Activated T-cell treated with anti-CD3 and anti-CD28 coated beads for 1 hour (primary cell): ENCODE measurements at places on chromosomes 11 and 22.

DNA sequence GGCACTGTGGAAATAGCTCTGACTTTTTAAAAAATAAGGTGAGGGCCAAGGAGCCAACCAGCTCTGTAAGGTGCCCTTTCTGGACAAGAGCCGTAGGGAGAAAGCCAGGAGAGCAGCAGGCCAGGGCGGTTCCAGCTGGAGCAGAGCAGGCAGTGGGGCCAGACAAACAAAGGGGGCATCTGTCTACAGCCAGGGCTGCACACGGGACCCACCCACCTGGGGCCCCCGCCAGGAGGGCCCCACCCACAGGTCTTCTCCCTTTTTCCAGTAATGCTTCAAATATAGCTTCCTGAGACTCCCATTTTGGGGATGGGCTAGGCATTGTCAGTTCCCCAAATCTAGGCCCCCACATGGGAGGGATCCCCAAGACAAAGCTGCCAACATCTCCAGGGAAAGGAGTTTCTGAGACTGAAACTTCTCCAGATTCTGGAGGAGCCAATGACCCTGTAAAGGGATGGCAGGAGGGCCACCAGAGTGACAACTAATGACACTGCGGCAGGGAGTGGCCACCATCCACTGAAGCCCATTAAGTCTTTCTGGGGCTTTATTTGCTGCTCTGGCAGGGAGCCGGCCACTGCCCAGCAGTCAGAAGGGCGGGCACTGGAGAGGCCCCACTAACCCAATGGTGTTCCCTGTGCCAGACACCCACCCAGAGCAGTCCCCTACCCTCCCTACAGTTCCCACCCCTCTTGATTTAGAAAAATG lies 1.9 kb downstream of the ZFTA start:
- no peak for DNase-seq

- DNase-seq, result no peak
These were observed 18.8 kb upstream of the AMOTL1 start for GRCh38 chr11:94749369-94749768.

DNA sequence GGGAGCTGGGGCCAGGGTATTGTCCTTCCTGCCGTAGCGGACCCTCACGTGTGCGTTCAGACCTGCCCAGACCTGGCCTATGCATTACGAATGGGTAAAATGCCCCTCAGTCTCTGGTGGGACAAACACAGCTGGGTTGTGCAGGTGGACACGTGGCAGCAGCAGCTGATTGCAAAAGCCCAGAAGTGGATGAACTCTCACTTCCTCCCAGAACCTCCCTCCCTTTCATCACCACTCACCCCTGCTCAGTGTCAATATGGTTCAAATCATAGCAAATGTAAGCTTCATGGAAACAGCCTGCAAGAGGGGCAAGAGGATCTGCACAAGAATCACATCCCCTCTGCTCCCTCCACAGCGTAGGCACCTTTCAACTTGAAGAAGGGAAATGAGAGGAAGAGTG lies 352.1 kb downstream of the OPCML start:
- DNase-seq, result no peak

- no peak for DNase-seq
These were observed 138.5 kb upstream of the HSD17B12 start for GRCh38 chr11:43541993-43542392.

- DNase-seq, result no peak
These were observed 15.3 kb downstream of the PHF21A start for GRCh38 chr11:46105926-46106325.

- no peak for DNase-seq
These were observed 32.2 kb downstream of the SLC6A5 start for GRCh38 chr11:20631519-20632168.

DNA sequence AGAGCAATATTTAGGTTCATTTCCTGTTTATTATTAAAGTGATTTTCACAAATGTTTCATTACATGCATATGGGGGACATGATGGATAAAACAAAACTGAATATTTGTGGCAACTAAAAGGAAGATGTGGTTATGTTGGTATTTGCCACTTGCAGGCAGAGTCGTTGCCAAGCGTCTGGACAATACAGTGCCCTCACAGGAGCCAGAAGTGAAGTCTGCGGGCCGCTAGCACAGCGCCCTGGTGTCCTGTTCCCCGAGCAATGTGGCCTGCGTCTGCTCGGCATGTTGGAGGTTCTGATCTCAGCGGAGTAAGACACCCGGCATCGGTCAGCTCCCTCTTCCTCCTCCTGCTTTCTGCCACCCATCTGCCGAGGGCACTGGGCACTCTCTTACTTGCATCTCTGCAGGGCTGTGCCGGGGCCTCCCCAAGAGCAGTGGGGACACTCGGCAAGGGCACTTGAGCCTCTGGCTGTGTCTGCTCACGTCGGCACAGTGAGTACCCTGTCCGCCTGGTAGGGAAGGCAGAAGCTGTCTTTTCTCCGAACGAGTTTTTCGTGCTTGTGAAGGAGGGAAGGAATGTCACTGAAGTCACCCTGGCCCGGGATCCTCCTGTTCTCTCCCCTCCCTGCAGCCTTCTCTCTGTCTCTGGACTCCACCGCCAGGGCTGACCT lies 10.5 kb upstream of the TTLL12 start:
- DNase-seq, result no peak

DNA sequence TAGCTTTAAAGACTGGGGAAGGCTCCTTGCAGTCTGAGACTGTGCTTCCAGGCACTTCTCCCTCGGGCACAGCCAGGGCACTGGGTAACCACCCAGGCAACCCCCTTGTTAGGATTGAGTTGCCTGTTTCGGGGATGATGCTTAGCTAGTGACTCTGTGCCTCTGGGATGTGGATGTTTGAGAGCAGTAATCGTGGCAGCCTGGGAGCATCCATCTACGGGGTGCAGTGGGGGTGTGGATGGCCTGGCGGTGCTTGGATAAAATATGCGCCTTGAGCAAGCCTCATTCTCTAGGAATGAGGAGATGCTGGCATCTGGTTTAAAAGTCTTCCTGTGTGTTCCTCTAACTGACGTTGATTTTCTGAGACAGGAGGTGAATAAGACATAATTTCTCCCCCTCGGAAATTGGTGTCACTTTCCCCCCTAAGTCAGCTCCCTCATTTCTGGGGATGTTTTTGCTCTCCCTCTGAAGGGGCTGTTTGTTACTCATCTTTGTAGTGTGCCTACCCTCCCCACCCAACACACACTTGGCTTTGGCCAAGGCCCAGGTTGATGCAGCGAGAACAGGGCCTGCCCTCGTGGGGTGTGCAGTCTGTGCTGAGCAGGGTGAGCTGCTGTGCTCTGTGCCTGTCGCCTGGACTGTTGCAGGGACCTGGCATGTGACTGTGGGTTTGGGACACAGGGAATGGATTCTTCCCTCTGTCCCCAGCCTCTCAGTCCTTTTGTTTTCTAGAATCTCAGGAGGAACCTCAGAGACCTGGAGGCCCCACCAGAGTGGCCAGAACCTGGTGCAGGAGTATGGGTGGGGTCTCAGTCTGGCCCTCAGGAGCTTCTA lies 2.0 kb downstream of the GNAZ start:
- no peak for DNase-seq

DNA sequence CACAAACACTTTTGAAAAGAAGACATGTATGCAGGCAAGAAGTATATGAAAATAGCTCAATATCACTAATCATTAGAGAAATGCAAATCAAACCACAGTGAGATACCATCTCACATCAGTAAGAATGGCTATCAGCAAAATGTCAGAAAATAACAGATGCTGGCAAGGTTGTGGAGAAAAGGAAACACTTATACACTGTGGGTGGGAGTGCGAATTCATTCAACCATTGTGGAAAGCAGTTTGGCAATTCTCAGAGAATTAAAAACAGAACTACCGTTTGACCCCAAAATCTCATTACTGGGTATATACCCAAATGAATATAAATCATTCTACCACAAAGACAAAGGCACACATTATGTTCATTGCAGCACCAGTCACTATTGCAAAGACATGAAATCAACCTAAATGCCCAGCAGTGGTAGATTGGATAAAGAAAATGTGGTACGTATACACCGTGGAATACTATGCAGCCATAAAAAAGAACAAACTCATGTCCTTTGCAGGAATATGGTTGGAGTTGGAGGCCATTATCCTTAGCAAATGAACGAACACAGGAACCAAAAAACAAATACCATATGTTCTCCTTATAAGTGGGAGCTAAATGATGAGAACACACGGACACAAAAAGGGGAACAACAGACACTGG lies 18.5 kb downstream of the MMP13 start:
- DNase-seq, result no peak

GRCh38 chr11:74269161-74269811 lies 42.2 kb downstream of the P4HA3 start:
- no peak for DNase-seq

DNA sequence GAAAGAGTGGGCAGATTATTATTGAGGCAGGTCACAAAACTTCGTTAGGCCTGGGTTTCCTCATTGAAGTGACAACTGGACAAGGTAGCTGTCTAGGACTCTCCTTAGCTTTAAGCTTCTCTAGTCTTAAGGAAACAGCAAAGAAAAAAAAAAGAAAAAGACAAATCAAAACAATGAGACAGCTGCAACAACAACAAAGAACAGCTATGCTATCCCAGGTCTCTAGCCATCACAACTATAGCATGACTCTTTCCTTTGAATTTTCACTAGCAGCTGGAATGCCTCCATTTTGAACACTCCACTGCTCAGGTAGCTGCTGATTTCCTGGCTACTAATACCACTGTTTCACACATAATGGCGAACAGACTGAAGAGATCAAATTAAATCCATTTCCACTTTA lies 302.4 kb upstream of the SORL1-AS1 start:
- no peak for DNase-seq

DNA sequence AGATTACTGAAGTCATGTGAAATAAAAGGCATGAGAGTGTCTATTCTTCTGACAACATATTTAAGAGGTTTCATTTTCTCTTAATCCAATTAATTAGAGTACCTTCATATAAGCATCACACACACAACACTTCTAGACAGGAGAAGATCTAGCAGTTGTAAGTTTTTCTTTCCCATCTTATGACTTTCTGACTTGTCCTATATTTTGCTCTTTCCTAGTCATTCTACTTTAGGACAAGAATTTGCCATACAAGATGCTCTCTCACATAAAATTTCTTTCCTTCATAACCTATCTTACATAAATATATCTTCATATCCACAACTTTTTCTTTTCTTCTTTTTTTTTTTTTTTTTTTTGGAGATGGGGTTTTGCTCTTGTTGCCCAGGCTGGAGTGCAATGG lies 118.3 kb upstream of the SERPIND1 start:
- DNase-seq, result no peak

DNA sequence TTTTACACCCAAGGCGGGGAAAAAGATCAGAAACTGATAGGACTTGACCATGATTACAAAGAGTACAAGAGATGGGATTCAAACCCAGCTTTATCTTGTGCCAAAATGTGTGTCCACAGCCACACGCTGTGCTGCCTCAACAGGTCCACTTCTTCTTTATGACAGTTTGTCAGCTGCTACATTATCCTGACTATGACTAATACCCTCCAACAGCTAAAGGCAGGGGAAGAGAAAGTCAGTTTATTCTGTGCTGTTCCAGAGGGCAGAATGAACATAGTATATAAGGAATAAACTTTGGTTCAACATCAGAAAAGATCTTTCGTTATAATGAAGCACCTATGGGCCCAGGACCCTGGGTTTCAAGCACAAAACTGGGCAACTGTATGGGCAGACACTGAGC lies 668.2 kb upstream of the TENM4 start:
- DNase-seq, result no peak

DNA sequence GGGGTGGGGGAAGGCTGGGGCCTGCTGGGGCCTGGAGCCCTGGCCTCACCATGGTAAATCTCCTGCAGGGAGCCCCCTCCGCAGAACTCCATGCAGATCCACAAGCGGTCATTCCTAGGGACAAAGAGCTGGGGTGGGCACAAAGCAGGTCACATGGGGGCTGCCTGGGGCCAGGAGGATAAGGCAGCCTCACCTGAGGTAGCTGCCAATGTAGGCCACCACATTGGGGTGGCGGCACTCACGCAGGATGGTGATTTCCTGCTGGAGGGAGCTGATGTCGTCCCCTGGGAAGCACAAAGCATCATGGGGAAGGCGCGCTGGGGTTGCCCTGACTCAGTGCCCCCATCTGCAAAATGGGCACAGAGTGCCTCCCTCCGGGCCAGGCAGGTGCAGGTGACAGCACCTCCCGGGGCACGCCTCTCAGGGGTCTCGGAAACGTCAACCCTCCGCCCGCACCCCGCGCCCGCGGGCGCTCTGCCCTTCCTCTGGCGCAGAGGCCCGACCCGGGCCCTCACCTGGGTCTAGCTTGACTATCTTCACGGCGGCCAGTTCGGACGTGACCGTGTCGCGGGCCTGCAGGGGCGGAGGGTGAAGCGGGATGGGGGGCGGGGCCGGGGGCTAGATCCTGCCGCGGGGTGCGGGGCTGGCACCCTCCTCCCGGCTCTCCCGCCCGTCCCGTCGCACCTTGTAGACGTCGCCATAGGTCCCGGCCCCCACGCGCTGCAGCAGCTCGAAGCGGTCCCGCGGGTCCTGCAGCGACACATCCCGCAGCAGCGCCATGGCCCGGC lies 450 bp downstream of the MAP4K2 start:
- peak; percentile 11 for DNase-seq

- DNase-seq, result no peak
These were observed 144.6 kb upstream of the RASSF10 start for GRCh38 chr11:12864316-12865156.

DNA sequence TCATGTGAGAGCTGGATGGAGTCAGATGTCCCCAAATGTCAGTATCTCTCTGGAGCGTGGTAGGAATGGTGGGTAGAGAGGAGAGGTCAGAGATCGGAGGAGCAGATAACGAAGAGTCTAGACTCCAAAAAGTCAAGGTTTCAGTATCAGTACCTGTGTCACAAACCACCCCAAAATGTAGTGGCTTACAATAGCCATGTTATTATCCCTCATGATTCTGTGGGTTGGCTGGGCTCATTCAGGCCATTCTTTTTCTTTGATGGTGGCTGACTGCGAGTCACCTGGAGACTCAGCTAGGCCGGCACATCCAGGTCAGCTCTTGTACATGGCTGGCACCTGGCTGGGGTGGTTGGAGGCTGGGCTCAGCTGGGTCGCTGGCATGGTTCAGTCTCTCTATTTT lies 7.3 kb upstream of the SSTR3 start:
- no peak for DNase-seq

DNA sequence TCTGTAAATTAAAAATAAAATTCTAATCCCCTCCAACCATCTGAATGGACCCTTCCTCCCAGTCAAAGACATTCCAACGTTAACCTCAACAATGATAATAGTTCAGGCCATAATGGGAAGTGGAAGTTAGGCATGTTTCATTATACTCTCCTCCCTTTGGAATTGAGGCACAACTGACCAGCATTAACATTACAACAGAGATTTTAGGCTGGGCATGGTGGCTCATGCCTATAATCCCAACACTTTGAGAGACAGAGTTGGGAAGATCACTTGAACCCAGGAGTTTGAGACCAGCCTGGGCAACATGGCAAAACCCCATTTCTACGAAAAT lies 2.4 kb upstream of the CTSF start:
- DNase-seq, result no peak

DNA sequence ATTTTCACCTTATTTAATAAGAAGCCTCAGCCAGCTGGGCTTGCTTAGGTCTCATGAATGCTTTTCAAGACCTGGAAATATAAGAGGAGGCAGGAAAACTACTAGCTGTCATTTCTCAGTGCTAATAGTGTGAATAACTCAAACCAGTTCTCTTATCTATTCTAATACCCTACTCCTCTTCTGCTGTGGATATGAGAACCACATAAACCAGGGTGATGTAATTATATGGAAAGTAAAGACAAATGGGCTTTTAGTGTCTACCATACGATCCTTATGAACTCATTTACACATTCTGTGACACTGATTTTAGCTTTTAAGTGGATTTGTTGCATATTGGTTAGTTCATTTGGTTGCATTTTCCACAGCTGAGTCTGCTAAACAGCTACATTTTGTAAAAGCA lies 8.6 kb downstream of the PDGFD start:
- no peak for DNase-seq

- no peak for DNase-seq
These were observed 26.5 kb upstream of the TMA7B start for GRCh38 chr22:39933741-39934140.

GRCh38 chr22:35349368-35349703 lies 31.6 kb upstream of the HMOX1 start:
- DNase-seq, result no peak
